ENCODE measurements at places on chromosomes 12 and 14.

- DNase-seq: no peak
Measured at GRCh38 chr14:67971627-67972625, 152.3 kb downstream of the RAD51B start.

DNA sequence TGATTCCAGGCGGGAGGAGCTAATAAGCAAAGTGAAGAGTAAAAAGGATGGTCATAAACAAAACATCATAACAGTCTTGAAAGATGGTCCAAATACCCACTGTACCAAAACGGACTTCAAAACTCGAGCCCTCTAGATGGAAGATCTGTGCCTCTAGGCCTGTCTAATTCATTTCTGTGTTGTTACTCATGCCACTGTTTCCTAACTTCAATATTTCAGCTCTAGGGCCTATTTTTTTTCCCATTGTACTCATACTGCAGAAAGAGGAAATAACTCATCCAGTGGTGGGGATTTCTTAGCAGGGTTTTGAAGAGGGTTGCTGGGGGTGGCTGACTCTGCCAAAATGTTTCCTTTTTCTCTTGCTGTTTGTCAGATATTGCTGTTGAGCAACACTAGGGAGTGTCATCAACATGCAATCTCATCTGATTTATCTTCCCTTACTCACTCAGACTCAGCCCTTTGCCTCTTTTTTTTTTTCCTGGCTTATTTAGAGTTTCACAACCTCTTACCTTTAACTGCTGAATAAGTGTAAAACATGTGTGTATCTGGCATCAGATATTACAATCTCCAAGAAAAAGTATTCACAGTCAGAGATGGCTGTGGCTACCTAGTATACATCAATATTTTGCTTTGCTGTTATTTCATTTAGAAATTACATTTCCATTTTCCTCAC, 189.6 kb downstream of the DUSP6 start:
- DNase-seq: peak; percentile 33

DNA sequence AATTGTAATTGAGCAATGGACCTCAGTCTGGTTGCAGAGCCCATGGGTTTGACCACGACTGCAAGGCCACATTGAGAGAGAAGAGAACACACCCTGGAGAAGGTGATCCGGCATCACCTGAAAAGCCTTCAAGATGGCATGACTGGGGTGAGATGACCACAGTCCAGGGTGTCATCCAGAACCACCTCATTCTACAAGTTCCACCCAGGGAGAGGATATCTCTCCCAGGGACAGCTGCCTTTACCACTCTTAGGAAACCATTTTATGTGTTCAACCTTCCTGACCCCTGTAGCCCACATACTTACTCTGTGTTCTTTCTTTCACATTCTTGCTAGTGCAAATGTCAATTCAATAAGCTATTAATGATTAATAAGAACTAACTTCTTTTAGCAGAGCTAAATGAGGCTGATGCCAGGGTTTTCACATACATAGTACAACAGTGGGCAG, 43.4 kb upstream of the CPM start:
- DNase-seq: no peak

- DNase-seq: no peak
Measured at GRCh38 chr12:74021937-74022336, 515.7 kb upstream of the ATXN7L3B start.

- no peak for DNase-seq
Measured at GRCh38 chr12:129613314-129613713, 290.5 kb downstream of the TMEM132D start.

DNA sequence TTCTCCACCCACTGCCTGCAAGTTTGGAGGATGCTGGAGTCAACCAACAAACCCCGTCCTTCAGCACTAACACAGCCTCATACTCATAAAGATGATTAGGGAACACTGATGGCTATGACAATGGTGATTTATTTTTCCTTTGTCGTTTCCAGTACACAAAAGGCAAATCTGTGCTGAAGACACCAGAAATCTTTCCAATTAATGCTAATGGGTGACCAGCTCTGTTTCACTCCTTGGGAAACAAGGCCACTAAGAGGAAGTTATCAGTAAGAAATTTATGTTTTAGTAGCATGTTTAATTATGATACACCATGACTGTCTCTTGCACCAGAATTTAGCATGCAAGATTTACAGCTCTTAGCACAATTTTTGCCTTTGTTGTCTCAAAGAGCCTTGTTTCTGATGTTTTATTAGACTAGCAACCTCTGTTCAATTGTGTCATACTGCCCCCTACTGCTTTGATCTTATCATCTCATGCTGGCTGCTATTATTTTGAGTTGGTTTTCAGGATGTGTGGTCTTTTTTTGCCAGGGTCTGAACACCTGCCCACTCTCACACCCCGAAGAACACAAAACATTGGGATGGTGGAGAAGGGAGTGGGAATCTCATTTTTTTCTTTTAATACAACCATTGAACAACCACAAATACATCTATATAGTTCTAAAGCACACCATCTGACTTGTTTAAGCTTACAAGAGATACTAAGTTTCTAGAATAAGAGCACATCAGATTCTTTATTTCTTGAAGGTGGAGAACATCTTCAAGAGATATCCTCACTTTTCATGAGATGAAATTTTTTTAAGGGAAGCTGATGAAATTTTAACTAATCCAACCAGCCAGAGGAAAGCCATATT, 160.9 kb downstream of the SPTSSA start:
- DNase-seq: no peak

DNA sequence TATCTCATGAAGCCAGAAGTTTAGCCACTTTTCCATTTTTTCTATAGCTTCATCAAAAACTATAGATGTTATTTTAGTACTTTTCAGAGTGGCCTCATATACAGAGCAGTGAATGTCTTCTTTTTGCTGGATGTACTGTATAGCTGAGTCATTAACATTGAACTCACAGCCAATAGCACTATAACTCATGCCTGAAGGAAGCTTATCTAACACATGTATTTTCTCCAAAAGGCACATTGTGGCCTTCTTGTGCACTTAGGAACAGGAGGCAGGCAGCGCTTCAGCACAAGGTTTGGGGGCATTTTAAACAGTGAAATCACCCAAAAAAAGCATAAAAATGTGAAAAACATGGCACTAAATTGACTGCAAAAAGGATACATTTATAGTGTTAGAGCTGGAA, 336.8 kb upstream of the TMTC1 start:
- no peak for DNase-seq

DNA sequence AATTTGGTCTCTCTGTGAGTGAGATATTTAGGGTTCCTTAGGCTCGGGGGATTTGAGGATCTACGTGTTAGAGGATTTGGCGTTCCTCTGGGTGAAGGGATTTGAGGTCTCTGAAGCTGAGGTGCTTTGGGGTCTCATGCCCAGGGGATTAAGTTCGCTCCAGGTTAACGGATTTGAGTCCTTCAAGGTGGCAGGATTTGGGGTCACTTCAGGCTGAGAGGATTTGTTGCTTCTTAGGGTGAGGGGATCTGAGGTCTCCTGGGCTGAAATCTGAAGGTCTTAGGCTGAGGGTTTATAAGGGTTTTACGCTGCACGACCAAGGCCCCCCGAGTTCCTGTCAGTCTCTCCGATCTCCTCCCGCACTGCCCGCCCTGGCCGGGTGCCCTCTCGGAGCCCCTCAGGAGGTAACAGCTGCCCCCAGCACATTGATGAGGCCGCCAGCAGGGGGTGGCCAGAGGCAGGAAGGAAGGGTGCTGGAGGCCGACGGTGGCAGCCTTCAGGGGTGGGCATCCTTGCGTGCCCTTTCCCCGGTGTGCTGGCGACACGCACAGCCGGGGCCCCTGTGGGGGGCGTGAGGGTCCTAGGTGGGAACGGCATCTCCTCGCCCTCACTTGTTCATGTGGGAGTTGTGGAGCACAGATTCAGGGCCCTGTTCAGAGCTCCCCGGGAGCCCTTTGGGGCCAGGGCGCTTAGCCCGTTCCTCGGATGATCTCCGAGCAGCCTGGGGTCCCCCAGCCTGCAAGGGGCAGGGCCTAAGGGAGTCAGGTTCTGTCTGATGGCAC, 14.3 kb downstream of the CEP170B start:
- DNase-seq: no peak

GRCh38 chr14:100634026-100634425, 46.8 kb upstream of the BEGAIN start:
- no peak for DNase-seq

DNA sequence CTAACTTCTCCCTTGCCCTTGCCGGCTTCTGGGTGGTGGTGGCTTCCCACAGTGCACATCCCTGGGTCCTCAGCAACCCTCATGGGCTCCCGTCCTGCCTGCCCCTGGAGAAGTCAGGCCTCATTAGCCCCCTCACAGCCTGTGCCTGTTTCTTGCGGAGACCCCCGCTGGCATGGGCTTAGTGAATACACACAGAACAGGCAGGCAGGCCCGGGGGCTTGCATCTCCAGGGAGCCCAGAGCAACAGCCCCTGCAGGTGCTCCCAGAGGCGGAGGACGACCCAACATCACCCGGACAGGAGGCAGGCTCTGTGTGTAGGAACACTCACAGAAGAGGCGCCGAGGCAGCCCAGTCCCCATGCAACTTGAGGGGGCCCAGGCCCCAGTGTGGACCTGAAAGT, 25.1 kb upstream of the FBRSL1 start:
- no peak for DNase-seq

DNA sequence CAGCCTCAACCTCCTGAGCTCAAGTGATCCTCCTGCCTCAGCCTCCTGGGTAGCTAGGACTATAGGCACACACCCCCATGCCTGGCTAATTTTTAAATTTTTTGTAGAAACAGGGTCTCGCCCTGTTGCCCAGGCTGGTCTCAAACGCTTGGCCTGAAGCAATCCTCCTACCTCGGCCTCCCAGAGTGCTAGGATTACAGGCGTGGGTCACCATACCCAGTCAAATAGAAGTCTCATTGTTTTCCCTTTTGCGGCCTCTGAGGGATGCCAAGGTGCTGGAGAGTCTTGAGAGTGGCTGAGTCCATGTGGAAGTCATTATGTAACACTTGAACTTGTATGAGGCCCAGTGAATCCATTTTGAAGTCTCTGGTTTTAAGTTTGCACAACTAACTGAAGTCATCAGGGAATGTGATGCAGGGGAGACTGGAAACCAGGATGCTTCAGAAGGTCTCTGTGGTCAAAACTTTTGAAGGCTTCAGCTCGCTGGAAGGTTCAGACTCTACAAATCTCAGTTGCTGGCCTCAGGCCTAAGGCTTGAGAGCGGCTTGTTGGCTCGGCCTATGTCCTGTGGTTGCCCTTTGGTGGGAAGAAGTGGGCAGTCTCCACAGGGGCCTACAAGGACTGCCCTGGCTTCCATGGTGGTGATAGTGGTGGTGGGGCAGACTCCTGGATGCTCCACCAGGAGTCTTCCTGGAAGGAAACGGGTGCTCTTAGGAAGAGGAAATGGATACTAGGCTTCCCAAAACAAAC, 29.2 kb downstream of the GALNT16 start:
- no peak for DNase-seq

- DNase-seq: no peak
Measured at GRCh38 chr14:52690983-52691760, 4.2 kb downstream of the ERO1A start.

Data from stimulated activated CD8-positive, alpha-beta memory T cell treated with anti-CD3 and anti-CD28 coated beads, Interleukin-15, amount 100 ng/mL, for 4 hours (primary cell).